ENCODE measurements at places on chromosomes 7 and 10. TPM values are rescaled to one million over a fixed set of nuclear protein-coding genes. Genes with fewer than 3 reads are reported as not detected.

PTF1A gene
- total RNA-seq: not detected

- H3K36me3 ChIP-seq: no peaks in the 10 kb centered on the region
- no peak overlapping the region for H3K27ac ChIP-seq
- H3K4me1 ChIP-seq: peaks cover 6% of the 10 kb centered on the region
- peaks cover 26% of the 10 kb centered on the region for H3K27me3 ChIP-seq
Observed at GRCh38 chr7:28390426-28390825, 21.9 kb upstream of the CREB5 start.

DNA sequence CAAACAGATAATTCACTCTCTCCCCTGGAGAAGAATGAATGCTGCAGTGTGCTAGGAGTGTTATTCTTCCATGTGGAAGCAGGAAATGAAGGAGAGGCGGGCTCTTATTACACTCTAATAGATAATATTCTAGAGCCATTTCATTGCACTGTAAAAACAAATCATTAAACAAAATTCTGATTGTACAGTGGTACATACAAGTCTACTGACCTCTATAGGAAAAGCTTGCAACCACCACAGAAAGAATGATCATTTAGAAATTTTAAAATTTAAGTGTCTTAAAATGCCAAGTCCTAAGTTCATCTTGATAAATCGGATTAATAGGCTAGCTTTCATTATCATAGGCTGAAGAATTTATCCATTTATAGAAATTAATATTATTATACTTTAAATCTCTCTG is 960.3 kb upstream of the LRRN3 start:
- H3K27ac ChIP-seq: no peak overlapping the region
- no peaks in the 10 kb centered on the region for H3K36me3 ChIP-seq
- peaks cover 42% of the 10 kb centered on the region for H3K4me1 ChIP-seq
- H3K27me3 ChIP-seq: no peaks in the 10 kb centered on the region
- peak overlapping the region; percentile 46 for H3K4me3 ChIP-seq

DNA sequence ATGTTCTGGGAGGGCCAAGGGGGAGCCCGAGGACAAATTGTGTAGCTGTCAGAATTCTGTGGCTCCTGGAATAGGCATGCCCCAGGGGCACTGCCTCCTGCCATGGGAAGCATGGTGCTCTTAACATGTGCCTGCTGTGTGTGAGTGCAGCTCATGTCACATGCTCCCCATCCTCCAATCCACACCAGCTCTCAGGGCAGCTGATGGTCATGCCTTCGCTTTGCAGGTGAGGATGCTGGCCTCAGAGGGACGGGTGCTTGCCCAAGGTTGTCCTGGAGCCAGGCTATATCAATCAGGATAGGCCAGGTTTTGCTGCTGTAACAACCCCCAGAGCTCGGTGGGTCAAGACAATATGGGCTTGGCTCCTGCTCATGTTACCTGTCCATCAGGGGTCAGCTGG is 303.4 kb downstream of the RPS24 start:
- peak overlapping the region; percentile 97 for H3K27ac ChIP-seq
- no peaks in the 10 kb centered on the region for H3K36me3 ChIP-seq
- DNase-seq: no peak
- peaks cover 58% of the 10 kb centered on the region for H3K4me1 ChIP-seq
- H3K27me3 ChIP-seq: peaks cover 8% of the 10 kb centered on the region

GRCh38 chr7:27025270-27025669 is 70.5 kb downstream of the HOXA1 start:
- H3K27ac ChIP-seq: no peak overlapping the region
- peaks cover 31% of the 10 kb centered on the region for H3K27me3 ChIP-seq
- no peaks in the 10 kb centered on the region for H3K4me1 ChIP-seq
- H3K4me3 ChIP-seq: no peak overlapping the region
- DNase-seq: no peak

DNA sequence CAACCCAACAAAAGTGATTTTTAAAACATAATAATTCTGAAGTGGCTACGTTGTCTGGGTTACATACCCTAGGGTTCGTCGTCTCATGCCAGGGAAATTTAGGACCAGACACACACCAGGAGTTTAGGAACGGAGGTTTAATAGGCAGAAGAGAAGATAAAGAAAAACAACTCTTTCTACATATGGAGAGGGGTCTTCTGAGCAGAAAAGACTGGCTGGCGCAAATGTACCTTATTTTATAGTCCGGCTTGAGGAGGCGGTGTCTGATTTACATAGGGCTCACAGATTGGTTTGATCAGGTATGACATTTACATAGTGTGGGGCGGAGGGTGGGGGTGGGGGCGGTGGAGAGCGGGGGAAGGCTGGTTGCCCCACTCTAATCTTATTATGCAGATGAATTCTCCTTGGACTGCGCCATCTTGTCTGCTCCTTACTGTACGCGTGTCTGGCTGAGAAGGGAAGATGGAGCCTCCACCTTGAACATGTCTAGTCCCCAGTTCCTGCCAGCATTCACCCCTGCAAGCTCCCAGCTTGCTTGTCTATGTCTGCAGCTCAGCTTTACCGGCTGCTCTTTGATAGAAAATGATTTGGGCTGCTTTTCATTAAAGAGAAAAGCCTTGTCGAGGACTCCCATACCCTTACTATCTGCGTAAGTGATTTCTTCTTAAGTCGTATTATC is 98.7 kb downstream of the RALA start:
- no peak overlapping the region for H3K4me3 ChIP-seq
- no peaks in the 10 kb centered on the region for H3K36me3 ChIP-seq
- H3K27me3 ChIP-seq: no peaks in the 10 kb centered on the region
- DNase-seq: no peak
- H3K4me1 ChIP-seq: no peaks in the 10 kb centered on the region
- H3K27ac ChIP-seq: no peak overlapping the region

DNA sequence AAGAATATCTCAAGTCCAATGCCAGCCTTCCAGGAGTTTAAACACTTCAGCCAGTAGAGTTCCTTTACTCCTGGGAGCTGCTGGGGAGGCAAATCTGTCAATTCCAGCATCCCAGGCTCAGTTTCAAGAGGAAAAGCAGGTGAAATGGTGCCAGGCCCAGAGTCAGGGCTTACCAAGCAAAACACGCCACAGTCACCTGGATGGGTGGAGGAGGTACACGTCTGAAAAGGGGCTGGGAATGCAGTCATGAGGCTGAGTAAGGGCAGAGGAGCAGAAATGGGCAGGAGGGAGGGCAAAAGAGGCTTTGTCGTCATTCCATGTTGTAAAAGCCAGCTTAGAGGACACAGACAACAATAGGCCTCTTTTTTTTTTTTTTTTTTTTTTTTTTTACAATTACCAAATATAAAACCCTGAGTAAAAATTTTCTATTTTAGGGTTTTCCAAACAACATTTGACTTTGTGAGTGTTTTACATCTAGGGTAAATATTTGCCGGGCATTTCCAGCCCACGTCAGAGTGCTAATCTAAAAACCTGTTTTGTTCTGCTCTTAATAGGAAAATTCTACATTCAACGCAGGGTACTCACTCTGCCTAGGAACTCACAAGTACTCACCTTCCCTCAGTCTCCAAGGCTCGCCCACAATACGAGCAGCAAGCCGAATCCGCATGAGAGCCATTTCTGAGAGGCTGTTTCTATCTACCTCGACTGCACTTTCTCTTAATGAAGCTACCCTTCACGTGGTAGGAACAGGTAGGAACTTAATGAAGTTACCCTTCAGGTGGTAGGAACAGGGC is 21.2 kb downstream of the GFRA1 start:
- H3K36me3 ChIP-seq: no peaks in the 10 kb centered on the region
- no peak overlapping the region for H3K4me3 ChIP-seq
- no peak overlapping the region for H3K27ac ChIP-seq
- no peaks in the 10 kb centered on the region for H3K27me3 ChIP-seq
- H3K4me1 ChIP-seq: peaks cover 20% of the 10 kb centered on the region
